HEK293T (cell line): ENCODE measurements at places on chromosomes 1 and 21.

DNA sequence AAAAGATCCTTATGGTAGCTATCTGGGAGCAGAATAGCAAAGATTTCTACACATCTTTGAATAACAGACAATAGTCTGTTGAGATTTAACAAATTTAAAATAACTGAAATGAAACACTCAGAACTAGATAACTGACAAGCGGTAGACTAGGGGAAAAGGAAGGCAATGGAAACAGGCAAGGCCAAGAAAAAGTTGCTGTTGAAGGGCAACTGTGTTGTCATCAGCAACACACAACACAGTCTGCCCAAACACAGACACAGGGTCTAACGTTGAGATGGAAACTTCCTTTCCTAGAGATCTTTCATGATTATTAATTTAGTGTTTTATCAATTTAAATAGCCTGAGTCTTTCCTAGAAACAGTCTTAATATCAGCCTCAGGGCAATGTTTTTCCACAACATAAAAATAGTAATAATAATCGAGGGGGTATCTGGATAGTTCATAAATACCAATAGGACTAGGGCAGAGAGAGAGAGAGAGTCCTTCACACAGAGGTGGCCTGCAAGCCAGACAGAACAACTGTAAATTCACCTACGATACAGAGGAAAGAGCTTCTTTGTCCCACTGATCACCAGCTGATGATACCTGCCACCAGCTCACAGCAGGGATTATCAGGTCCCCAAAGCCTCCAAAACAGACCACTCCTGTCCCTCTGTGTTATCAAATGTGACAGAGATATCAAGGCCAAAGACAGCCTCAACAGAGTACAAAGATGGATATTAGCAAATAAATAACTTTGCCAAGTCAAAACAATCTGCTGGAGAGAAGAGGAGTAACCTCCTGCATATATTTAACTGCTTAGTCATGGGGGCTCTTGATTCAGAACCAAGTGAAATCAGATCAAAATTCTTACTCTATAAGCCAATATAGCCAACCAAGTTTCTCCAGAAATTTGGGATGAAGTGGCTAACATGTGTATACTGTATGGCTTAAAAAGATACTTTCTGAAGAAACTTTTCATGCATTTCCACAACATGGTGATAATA is 245.3 kb downstream of the SLC45A1 start:
- no peak for DNase-seq

DNA sequence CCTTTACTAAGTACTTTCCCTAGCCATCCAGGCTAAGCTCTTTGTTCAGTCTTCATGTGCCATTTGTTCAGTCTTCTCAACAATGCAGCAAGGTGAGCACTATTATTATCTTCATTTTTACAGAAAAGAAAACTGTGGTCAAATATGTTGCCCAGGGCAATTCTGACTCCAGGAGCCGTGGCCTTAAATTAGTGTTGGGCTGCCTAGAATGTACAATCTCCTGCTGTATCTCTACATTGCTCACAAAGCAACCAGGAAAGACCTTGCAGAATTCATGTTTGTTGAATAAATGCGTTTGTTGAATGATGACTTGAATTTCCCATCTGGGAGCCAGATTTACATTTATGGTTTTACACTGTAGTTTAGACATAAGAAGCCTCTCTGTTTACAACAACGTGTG is 14.2 kb downstream of the CD101 start:
- no peak for DNase-seq

DNA sequence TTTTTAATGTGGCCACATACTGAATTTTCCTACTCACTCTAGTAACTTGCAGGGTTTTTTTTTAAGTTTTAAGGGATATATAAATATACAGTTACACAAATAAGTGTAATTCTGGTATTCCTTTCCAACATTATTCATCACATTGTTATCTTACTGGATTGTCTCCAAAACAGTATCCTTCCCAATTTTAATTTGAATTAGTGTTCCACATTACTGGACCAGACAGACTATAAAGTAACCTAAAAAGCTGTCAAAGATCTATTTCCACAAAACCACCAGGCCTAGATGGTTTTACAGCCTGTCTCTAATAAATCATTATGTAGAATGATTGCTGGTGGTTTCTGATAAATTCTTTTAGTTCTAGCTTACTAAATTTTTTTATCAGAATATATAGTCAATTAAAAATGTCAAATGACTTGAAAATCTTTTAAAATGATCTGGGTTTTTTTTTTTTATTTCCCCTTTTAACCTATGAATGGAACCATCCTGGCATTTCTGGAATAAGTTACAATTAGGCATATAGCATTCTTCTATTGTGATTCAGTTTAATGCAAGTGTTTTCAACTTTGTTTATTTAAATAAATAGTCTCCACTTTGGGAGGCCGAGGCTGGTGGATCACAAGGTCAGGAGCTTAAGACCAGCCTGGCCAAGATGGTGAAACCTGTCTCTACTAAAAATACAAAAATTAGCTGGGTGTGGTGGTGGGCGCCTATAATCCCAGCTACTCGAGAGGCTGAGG is 59.3 kb downstream of the PACC1 start:
- no peak for DNase-seq

GRCh38 chr1:245599371-245600174 is 444.8 kb downstream of the KIF26B start:
- DNase-seq, result no peak
